ENCODE measurements at places on chromosomes 4 and X.

DNA sequence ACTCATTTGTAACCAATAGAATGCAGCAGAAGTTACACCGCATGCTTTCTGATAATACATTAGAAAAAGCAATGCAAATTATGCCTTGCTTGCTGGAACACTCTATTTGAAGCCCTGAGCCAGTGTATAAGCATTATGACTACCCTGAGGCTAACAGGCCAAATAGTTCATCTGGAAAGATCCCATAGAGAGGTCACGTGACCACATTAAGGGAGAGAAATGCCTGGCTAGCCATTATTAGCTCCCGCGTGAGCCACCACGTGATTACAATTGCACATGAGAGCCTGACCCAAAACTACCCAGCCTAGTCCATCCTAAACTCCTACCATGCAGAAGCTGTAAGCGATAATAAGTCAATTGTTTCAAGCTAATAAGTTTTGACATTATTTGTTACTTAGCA, 472.9 kb upstream of the GALNTL6 start:
- DNase-seq = no peak

DNA sequence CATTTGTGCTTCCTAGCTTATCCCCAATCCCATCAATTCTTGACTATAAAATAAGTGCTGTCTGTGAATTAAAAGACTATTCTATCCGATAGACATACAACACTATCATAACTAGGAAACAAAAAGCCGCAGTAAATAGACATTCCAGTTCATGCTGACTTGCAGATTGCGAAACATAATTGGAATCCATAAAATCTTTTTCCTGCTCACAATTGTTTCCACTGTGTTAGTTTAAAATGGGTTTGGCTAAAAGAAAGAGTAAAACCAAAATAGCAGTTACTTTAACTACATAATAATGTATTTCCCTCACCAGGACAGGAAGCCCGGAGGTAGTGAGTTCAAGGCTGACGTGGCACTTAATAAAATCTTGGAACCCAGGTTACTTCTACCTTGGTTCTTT, 17.2 kb downstream of the SMIM31 start:
- no peak for DNase-seq

GRCh38 chrX:115364670-115365069, 75.2 kb downstream of the LUZP4 start:
- no peak for DNase-seq

- no peak for DNase-seq
Measured at GRCh38 chrX:37646254-37646653, 39.3 kb upstream of the XK start.

DNA sequence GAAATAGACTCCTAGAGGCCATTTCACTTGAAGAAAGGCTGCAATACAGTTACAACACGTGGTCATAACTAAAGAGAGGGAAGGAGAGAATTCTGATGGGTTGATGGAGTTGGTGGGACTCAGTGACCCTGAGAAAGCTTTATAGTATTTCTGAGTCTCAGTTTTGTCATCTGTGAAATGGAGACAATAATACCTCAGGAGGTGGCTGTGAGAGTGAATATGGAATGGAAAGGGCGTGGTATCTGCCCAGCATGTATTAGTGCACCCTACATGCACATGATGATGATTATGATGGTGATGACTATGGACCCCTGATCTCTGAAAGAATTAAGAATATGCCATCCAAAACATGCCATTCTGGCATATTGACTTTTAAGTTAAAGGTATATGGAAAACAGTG, 66.0 kb downstream of the RHOH start:
- DNase-seq = no peak

GRCh38 chr4:16217300-16218051, 8.8 kb downstream of the TAPT1 start:
- DNase-seq = no peak

DNA sequence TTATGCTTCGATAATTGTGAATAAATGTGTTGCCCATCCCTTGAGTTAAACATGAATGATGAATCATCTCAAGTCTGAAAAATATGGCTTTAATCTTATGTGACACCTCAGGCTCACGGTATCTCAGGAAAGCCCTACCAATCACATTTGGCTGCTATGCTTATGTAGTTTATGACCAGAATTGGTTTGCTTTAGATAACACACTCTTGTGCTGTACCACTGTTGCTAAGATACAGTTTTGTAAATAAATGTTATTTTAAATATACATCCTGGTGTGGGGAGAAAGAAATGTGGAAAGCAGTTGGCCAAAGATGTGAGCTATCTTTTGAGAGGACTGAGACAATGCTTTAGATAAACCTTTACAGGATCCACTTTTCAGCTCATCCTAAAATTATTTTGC, 63.2 kb downstream of the NPY1R start:
- DNase-seq = no peak

- no peak for DNase-seq
Measured at GRCh38 chr4:173696551-173696950, 166.5 kb upstream of the HAND2 start.

GRCh38 chr4:164081801-164082200, 587.3 kb downstream of the TMA16 start:
- no peak for DNase-seq

DNA sequence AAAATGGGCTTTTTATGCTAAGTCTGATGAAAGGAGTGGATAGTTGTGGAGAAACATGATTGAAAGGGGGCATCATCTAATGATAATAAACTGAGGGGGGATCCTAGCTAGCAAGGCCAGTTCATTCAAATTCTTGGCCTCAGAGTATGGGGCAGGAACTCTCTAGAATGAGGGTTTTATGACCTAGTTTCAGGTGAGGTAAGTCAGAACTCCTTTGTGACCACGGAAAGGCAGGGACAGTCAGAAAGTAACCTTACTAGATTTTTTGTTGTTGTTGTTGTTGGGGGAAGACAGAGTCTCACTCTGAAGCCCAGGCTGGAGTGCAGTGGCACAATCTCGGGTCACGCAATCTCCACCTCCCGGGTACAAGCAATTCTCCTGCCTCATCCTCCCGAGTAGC, 1.5 kb upstream of the PAQR3 start:
- no peak for DNase-seq

GRCh38 chr4:52670121-52670520, 11.0 kb upstream of the USP46 start:
- no peak for DNase-seq

- no peak for DNase-seq
Measured at GRCh38 chrX:33149085-33149484, 62.3 kb downstream of the DMD start.

- no peak for DNase-seq
Measured at GRCh38 chrX:65702956-65703355, 35.5 kb downstream of the MSN start.

GRCh38 chr4:18756671-18757070, 735.1 kb upstream of the LCORL start:
- DNase-seq = no peak

- DNase-seq = peak; percentile 12
Measured at GRCh38 chr4:102500352-102500695, 835 bp upstream of the NFKB1 start.

- no peak for DNase-seq
Measured at GRCh38 chrX:15114743-15115566, 154.9 kb downstream of the ASB9 start.

DNA sequence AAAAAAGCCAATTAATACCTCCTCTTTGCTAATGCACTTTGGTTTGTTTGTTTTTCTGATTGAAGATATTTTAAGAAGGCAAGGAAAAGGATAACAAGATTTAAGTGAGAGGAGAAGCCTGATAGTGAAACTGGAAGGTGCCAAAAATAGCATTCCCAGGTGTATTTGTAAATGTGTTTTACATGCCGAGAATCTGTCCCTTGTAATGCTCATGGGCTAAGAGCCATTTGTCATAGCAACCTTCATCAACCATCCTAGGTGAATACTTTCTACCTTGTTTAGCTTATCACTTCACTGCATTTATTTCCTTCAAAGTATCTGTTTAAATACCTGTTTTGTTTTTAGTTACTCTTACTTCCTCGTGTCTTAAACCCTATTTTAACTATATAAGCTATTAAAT, 127.8 kb downstream of the KCTD8 start:
- no peak for DNase-seq

- peak; percentile 41 for DNase-seq
Measured at GRCh38 chr4:106676173-106676921, 307.8 kb upstream of the GIMD1 start.

DNA sequence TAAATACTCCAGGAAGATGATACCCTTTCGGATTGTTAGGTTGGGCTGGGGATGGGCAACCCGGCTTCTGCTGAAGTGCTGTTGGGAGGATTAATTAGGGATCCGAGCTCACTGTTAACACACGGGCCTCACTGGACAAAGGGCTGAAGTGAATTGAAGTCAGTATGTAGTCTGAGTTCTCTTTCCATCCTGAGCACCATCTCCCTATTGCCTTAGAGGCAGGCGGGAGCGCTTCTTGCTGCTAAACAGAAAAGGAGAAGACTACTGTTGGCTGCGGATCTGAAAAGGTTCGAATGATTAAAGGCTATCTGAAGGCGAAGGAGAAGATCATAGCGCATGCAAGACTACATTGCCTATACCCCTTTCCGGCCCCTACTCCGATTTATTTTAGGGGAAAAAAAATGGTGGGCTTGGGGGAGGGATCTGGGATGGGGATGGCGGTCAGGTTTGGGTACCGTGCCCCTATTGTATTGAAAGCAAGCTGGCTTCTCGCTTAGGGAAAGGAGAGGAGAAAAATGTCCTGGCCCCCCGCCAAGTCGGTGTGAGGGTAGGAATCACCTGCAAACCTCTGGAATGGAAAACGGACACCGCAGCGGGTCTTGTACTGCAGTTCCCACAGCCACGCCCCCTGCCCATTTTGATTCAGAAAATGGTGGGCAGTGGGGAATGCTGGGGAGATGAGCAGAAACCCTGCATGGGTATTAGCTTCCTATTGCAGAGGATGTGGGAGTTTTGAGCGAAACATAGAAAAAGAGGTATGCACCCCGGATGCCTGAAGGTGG, 22.3 kb downstream of the MORF4L2 start:
- DNase-seq = no peak

DNA sequence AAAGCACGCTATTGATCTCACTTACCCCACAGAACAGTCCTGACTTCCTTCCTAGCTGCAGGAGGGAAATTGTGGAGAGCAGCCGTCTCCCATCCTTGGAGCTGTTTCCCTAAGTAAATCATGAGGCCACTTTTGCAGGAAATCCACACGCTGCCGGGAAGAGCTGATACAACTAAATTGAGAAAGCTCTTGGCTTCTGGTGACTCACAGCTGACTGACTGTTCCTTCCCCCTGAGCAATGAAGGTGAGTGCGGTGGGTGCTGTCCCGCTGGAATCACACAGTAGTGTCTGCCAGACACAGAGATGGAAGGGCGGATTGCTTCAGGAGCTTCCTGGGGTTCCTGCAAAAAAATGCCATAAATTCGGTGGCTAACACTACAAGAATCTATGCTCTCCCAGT, 268.9 kb downstream of the ASMT start:
- DNase-seq = no peak

GRCh38 chrX:9355739-9356138, 109.1 kb upstream of the TBL1X start:
- peak; percentile 84 for DNase-seq

GRCh38 chrX:107725761-107726555, 49.6 kb downstream of the TSC22D3 start:
- no peak for DNase-seq

GRCh38 chr4:78612398-78613178, 61.0 kb downstream of the ANXA3 start:
- no peak for DNase-seq

DNA sequence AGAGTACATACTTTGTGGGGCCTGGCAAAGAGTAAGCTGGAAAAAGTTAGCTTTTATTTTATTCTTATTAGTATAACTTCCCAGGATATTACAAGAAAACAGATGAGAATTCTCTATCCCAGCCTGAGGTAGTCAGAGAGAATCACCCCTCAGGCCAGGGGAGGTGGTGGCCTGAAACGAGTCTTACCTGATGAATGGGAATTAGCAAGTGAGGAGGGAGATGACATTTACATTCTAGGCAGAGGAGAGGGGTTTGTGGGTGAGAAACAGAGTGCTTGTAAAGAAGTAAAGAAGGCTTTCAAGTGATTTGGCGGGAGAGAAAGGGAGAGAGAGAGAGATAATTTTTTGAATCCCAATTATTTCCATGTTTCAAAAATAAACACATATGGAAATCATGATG, 39.3 kb upstream of the PDK3 start:
- no peak for DNase-seq

DNA sequence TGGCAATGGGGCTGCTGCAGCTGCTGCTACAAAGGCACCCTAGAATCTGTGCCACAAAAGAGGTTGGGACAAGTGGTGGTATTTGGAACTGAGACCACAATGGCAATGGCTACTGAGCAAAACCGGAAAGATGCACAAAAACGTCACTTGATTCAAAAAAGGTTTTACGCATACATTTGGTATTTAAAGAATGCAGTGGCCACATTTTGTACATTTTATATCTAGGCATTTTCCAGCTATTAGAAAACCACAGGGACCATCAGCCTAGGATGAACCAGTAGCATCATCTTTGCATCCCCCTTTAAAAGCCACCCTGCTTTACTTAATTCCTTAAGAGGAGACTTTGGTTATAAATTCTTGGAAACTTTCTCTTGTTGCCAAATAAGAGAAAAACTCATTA, 104.8 kb upstream of the CXCL13 start:
- no peak for DNase-seq

DNA sequence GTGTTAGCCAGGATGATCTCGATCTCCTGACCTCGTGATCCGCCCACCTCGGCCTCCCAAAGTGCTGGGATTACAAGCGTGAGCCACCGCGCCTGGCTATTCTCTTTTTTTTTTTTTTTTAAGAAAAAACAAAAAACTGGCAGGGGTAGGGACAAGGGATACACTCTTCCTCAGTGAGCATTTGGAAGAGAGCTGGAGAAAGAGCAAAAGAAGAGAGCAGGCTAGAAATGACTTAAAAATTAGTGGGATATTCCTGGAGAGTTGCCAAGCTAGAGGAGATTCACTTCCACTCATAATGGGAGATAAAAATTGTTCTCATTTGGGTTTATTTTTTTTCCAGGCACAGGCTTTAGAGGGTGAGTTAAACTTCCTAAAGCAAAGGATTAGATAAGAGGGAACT, 140.0 kb upstream of the SCML1 start:
- no peak for DNase-seq

- DNase-seq = no peak
Measured at GRCh38 chrX:45230410-45230809, 29.7 kb upstream of the DIPK2B start.
